Ureter (tissue), 1 donor: ENCODE measurements at places on chromosomes 7 and 10. TPM values are rescaled to one million over a fixed set of nuclear protein-coding genes. Genes with fewer than 3 reads are reported as not detected.

- DNase-seq = no peak
Measured at GRCh38 chr10:12656518-12657142, 307.3 kb downstream of the CAMK1D start.

GRCh38 chr10:130361351-130362105, 225.3 kb downstream of the GLRX3 start:
- DNase-seq = peak; percentile 22

DNA sequence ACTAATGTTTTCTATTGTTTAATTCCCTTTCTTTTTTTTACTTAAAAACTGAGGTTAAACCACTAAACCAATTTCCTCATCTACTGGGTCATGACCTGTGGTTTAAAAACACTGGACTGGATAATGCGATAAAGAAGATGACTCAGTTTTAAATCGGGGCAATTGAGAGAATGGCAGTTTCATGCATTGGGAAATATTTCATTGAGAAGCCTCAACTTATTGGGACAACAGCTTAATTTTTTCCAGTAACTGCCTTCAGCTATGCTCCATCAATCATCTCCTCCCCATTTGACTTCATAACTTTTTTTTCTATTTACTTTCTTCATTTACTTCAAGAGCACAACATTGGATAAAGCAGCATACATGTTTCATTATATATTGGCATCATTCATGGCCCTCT, 61.8 kb upstream of the MET start:
- no peak for DNase-seq

- no peak for DNase-seq
Measured at GRCh38 chr7:36638140-36638539, 86.2 kb downstream of the AOAH start.

GRCh38 chr10:80455461-80456349, 1.6 kb downstream of the TSPAN14 start:
- DNase-seq = no peak

DNA sequence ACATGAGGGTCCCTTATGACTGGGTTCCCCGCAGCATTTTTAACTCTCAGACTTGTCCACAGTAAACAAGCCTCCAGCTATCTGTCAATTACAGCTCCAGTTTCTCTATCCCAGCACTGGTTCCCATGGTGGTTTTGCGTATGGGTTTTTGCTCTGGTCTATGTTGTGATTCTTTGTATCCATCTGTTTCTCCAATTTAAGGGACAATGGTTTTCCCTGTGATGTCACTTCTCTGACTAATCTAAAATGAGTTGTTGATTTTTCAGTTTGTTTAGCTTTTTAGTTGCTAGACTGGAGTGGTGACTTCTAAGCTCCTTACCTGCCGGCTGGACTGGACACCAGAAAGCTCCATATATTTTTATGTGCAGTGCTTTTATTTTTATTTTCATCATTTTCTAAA, 303.7 kb downstream of the INHBA start:
- no peak for DNase-seq

- DNase-seq = no peak
Measured at GRCh38 chr7:13639396-13639795, 350.1 kb downstream of the ETV1 start.

DNA sequence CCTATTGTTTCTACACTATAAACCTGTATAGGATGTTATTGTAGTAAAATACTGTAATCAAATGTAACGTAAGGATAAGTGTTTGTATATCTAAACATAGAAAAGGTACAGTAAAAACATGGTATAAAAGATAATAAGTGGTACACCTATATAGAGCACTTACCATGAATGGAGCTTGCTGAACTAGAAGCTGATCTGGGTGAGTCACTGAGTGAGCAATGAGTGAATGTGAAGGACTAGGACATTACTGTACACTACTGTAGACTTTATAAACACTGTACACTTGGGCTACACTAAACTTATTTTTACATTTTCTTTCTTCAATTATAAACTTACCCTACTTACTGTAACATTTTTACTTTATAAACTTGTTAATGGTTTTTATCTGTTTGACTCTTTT, 732.9 kb upstream of the LRRN3 start:
- no peak for DNase-seq

DNA sequence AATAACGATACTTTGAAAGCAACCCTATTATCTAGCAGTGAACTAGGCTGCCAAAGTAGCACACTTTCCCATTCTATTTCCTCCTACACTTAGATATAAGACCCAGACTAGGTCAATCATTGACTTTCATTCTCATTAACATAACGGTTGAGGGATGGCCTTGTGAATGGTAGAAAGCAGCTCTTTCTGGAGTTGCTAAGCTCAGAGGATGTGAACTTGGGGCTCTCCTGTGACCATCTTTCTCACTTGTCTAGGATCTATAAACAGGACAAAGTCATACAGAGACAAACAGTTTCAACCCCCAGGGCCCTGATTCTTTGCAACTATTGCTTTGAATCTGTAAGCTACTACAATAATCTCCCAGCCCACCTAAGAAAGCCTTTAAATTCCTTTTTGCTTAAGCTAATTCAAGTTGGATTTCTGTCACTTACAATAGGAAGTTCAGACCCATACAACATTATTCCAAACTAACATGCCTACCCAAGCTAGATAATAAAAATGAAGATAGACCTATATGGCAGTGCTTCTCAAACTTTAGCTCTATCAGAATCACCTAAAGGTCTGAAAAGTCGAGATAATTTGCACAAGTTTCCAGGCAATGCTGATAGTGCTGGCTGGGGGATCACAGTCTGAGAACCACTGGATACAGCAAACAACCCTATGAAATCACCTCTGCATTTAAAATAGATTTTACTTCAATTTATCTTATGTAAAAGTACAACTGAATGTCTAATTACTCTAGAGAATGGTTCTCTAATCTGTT, 16.7 kb downstream of the P4HA1 start:
- DNase-seq = no peak

DNA sequence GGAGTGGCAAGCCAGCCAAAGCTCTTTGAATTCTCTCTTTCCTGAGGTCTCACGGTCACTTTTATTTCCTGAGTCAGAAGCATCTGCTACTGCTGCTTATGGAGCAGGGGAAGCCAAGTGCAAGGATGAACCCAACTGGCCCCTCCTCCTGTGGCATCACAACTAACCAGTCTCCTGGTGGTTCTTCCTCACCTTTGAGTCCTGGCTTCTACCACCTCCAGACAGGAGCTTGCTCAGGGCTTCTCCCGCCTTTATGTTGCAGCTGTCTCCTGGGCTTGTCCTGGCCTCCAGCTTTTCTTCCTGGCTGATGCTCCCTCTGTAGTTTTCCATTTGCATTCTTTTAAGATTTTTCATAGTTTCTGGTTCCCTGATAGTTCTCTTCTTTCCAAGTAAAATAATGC, 349.7 kb upstream of the NRP1 start:
- DNase-seq = no peak

DNA sequence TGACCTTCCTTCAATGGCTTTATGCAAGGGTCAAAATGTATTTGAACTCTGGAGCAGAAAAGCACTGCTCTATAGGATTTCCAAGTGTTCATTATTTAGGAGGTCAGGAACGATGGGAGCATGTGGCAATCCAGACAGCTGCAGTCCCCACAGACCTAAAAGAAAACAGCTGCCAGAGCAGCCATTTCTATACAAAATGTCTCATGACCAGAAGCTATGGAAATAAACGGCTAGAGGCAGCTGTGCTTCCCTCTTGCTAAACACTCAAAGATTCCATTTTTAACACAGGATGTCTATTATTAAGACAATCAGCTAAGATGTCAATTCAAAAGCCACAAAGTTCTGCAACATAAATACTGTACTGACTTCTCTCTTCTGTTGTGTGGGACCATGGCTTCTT, 879.1 kb upstream of the C7orf33 start:
- DNase-seq = no peak

DNA sequence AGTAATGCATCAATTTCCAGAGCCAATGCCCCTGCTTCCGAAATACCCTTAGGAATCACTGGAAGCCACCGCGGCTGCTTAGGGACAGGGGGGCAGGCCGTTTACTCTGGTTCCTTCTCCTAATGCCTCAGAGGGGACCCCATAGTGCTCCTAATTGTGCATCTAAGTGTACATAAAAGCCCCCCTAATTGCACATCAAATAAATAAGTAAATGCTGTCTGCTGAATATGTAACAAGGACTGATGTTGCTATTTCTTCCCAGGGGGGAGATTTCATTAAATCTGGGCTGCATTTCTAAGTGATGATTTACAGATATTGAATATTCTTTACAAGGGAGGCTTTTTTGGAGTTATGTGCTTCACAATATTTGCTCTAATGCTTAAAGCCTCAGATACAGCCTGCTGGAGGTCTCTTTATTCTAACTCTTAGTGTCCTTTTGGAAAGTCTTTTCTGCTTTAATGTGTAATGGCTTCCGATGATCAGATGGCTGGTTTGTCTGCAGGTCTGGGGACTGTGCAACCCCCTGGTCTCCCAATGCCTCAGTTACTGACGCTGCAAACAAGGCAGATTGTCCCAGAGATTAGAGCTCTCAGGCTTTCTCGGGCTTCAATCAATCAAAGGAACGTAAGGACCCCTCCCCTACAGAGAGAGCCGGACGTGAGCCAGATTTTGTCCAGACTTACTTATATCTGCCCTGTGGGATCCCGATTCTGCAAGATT, 143.0 kb downstream of the PRPF18 start:
- DNase-seq = no peak

DNA sequence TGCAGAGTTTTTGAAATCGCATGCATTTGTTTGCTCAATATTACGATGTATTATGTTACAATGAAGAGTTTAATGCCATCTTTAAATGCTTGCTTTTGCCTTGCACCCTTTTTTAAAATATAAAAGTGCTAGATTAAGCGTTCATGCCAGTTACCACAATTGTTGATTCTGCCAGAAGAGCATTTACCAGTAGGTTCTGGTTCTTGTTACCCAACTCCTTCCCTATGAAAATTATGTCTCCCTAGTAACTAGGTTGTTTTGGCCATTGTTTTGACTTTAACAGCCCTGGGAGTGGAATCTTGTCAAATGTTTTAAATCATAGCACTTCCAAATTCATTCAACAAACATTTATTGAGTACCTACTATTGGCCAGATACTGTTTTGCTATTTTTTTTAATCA, 32.8 kb upstream of the CDK14 start:
- DNase-seq = no peak

- no peak for DNase-seq
Measured at GRCh38 chr7:103996017-103996551, 6.6 kb upstream of the RELN start.

SEMA3D gene
- 32.8 TPM for total RNA-seq

PRKCQ gene
- 4.3 TPM for total RNA-seq

- DNase-seq = peak; percentile 84
Measured at GRCh38 chr10:93199191-93199751, 125.6 kb downstream of the CYP26A1 start.

GRCh38 chr7:128881458-128882125, 18.9 kb downstream of the ATP6V1F start:
- DNase-seq = no peak

NOS3 gene
- 50.7 TPM for total RNA-seq

GRCh38 chr7:29150856-29151255, 4.5 kb upstream of the CPVL start:
- no peak for DNase-seq

ERV3-1 gene
- 37.1 TPM for total RNA-seq

- DNase-seq = no peak
Measured at GRCh38 chr10:130026670-130027456, 62.8 kb upstream of the EBF3 start.

DNA sequence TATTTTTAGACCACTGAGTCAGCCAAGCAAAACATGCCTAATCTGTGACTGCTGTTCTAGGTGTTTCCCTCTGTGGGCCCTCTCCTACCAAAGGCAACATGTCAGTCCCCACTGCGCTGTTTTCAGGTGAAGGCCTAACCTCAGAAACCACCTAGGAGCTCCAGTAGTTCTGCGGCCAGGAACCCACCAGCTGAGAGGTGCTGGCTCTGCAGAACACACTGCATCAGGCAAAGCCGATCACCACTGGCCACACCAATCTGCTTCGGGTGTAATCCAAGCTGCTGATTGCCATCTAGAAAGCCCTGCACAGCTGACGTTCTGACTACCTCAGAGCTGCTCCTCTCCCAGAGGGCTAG, 14.9 kb downstream of the CAMK2G start:
- no peak for DNase-seq

GRCh38 chr7:50393076-50393475, 57.1 kb downstream of the FIGNL1 start:
- no peak for DNase-seq

DNA sequence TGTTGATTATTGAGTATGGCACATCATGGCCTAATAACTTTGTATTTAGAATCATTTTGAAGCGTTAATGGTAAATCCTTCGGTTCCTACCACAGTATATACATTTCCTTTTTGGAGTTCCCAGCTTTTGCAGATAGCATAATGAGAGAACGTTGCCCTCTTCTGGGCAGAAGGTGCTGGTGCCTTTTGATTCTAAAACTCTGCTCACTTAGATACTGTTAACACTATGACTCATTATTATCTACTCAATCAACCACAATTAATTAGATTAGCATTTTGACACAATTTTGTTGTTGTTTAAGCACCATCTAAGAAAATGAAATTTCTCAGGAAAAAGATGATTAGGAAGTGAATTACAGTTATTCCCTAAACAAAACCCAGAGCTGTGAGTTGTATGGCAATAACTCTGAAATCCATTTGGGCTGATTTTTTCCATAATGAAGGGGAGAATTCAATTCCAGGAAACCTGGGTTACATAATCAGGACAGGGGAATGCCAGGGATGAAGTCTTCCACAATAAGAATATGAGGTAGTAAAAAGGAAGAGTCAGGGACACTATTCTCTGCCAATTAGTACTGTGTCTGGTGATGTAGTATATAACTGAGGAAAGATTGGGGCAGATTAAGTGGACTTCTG, 11.5 kb upstream of the DLD start:
- no peak for DNase-seq

NSMCE4A gene
- 73.7 TPM for total RNA-seq

TMEM130 gene
- total RNA-seq = 1.6 TPM

CHAT gene
- not detected for total RNA-seq

GRCh38 chr7:142584765-142585164, 164.5 kb upstream of the PRSS1 start:
- no peak for DNase-seq

FAM241B gene
- 5.6 TPM for total RNA-seq

GRCh38 chr10:133236401-133237240, 1.0 kb upstream of the VENTX start:
- no peak for DNase-seq
